SK-N-SH (cell line): ENCODE measurements at places on chromosomes 2 and 18. TPM values are rescaled to one million over a fixed set of nuclear protein-coding genes. Genes with fewer than 3 reads are reported as not detected.

DNA sequence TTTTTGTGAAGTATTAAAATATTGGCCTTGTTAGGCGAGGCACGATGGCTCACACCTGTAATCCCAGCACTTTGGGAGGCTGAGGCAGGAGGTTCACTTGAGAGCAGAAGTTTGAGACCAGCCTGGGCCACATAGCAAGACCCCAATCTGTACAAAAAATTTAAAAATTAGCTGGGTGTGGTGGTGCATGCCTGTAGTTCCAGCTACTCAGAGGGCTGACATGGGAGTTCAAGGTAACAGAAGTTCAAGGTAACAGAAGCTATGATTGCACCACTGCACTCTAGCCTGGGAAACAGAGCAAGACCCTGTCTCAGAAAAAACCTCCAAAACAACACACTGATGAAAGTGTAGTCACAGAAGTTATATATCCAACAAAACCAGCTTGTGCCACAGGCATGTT lies 39.8 kb downstream of the IMPA2 start:
- peaks cover 60% of the 10 kb centered on the region for H3K27me3 ChIP-seq
- no peak overlapping the region for H3K4me3 ChIP-seq
- no peak for DNase-seq
- no peak overlapping the region for H3K27ac ChIP-seq

- no peaks in the 10 kb centered on the region for H3K36me3 ChIP-seq
- H3K4me3 ChIP-seq, result no peak overlapping the region
- H3K4me1 ChIP-seq, result no peaks in the 10 kb centered on the region
- no peaks in the 10 kb centered on the region for H3K27me3 ChIP-seq
- H3K27ac ChIP-seq, result no peak overlapping the region
- DNase-seq, result no peak
Observed at GRCh38 chr2:90209806-90210205, 1518.3 kb downstream of the RPIA start.

Gene DYSF
- polyA plus RNA-seq, result 0.10 and 0.18 TPM in 2 replicates

DNA sequence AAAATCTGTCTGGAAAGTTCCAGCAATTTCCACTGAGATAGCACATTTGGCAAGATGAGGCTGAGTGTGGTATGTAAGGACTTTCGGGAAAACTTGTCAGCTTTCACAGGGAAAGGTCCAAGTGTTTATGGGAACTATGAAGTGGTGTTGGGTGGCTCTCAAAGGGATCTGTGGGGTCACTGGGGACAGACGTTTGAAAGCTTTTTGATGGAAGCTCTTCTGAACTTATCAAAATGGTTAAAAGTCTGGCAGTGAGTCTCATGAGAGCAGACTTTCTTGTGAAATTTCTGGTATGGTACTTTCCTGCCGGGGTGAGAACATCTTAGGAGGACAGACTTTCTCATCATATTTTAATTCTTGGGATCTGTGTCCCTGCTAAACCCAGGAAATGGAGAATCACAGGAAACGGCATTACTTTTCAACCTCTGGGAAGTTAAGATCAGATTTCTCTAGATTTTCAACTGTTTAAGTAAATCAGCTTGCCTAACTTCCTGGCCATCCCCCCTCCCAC lies 546.3 kb upstream of the ZEB2 start:
- no peak overlapping the region for H3K4me3 ChIP-seq
- no peaks in the 10 kb centered on the region for H3K27me3 ChIP-seq
- no peak for DNase-seq
- H3K4me1 ChIP-seq, result no peaks in the 10 kb centered on the region

DNA sequence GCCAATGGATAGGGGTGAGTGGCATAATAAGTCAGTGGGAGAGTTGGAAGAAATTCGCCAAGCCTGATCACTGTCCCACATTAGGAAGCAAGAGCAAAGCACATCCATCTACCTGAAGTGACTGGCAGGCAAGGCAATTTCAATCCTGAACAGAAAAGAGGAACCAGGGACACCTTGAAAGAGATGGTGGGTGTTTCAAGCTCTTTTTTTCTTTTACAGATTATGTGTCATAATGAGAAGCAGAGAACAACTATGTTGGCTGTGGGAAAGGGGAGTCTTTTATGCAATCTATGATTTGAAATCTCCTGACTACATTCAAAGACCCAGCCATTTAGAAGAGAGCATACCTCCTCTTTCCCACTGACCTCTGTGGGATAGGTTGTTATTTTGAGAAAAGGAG lies 63.5 kb downstream of the TGIF1 start:
- no peak overlapping the region for H3K4me3 ChIP-seq
- no peaks in the 10 kb centered on the region for H3K27me3 ChIP-seq
- no peak overlapping the region for H3K27ac ChIP-seq
- H3K4me1 ChIP-seq, result peaks cover 6% of the 10 kb centered on the region
- no peak for DNase-seq

GRCh38 chr18:7459851-7460770 lies 107.0 kb upstream of the PTPRM start:
- H3K4me3 ChIP-seq, result no peak overlapping the region
- no peak overlapping the region for H3K27ac ChIP-seq
- H3K4me1 ChIP-seq, result no peaks in the 10 kb centered on the region
- H3K36me3 ChIP-seq, result no peaks in the 10 kb centered on the region
- DNase-seq, result no peak

Gene INHA
- 1.2 and 1.6 TPM in 2 replicates for polyA plus RNA-seq

GRCh38 chr2:68800027-68800401 lies 65.4 kb downstream of the ARHGAP25 start:
- H3K27me3 ChIP-seq, result peaks cover 6% of the 10 kb centered on the region; the same call in 1 of the 2 replicates
- DNase-seq, result peak; percentile 24
- no peaks in the 10 kb centered on the region for H3K4me1 ChIP-seq

Gene COL4A4
- polyA plus RNA-seq, result not detected in 2 replicates

Gene ALK
- polyA plus RNA-seq, result 0.30 and 0.55 TPM in 2 replicates

- H3K4me1 ChIP-seq, result no peaks in the 10 kb centered on the region
- H3K36me3 ChIP-seq, result no peaks in the 10 kb centered on the region
- no peaks in the 10 kb centered on the region for H3K27me3 ChIP-seq
- peak; percentile 64 for DNase-seq
- no peak overlapping the region for H3K4me3 ChIP-seq
Observed at GRCh38 chr2:208556983-208557484, 150.4 kb downstream of the PTH2R start.

GRCh38 chr2:153715218-153715850 lies 156.4 kb upstream of the GALNT13 start:
- H3K27ac ChIP-seq, result no peak overlapping the region
- H3K4me3 ChIP-seq, result no peak overlapping the region
- no peaks in the 10 kb centered on the region for H3K4me1 ChIP-seq
- H3K36me3 ChIP-seq, result no peaks in the 10 kb centered on the region
- no peak for DNase-seq
- H3K27me3 ChIP-seq, result no peaks in the 10 kb centered on the region

- H3K27me3 ChIP-seq, result no peaks in the 10 kb centered on the region
- no peak for DNase-seq
- H3K36me3 ChIP-seq, result no peaks in the 10 kb centered on the region
- H3K4me3 ChIP-seq, result no peak overlapping the region
Observed at GRCh38 chr2:62257466-62257865, 61.6 kb downstream of the B3GNT2 start.

DNA sequence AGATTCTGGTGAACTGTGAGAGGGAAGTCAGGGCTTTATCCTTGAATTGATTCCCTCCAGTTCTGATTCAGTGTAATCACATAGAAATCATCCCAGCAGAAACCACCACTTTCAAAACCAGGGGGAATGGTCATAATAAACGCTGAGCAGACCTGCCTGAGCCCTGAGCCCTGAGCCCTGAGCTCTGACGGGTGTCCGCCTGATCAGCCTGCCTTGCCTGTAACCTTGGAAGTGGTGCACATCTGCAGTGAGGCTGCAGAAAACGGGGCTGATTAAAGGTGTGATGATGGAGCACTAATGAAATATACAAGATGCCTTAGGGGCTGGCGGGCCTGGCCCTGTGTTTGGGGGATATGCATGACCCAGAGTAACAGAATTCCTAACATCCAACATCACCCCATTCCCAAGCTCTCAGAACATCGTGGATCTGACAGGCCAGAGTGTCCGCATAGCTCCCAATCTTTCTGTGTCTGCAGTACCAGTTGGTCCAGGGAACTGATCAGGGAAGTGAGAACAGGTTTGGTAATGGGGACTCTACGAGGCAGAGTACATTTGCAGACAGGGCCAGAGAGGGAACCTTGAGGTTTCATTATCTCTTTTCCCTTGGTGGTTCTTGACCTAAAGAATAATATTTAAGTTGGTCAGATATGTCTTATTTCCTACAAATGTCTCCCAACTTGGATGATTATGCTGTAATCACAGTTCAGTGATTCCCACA lies 37.8 kb downstream of the KCTD18 start:
- H3K27me3 ChIP-seq, result no peaks in the 10 kb centered on the region
- no peak overlapping the region for H3K27ac ChIP-seq
- H3K36me3 ChIP-seq, result peaks cover 55% of the 10 kb centered on the region
- DNase-seq, result no peak

DNA sequence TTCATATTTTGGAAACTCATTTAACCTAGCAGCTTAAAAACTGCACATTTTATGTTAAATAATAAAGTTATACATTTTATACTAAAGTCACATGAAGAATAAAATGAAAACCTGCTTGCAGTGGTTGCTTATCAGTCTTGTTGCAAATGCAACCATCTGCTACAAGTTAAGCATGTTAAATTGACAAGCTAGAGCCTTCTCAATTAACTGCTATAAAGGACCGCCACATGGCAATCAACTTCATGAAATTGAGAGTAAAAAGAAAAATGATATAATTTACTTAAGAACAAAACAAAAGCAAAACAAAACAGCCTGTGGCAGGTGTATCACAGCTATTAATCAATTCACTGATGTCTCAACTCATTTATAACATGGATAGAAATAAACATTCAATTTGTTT lies 78.7 kb downstream of the RTTN start:
- H3K27me3 ChIP-seq, result no peaks in the 10 kb centered on the region
- 0 out of 2 replicates have a peak, but pooled peaks cover 2% of the 10 kb centered on the region for H3K36me3 ChIP-seq
- no peak overlapping the region for H3K4me3 ChIP-seq

Gene UGT1A6
- polyA plus RNA-seq, result not detected in 2 replicates

GRCh38 chr2:120804459-120804858 lies 68.8 kb downstream of the GLI2 start:
- H3K27me3 ChIP-seq, result no peaks in the 10 kb centered on the region
- H3K4me1 ChIP-seq, result no peaks in the 10 kb centered on the region
- H3K4me3 ChIP-seq, result no peak overlapping the region
- peaks cover 4% of the 10 kb centered on the region for H3K36me3 ChIP-seq

Gene DQX1
- 1.6 and 1.8 TPM in 2 replicates for polyA plus RNA-seq

- no peak overlapping the region for H3K4me3 ChIP-seq
- no peak for DNase-seq
- no peaks in the 10 kb centered on the region for H3K4me1 ChIP-seq
- H3K36me3 ChIP-seq, result no peaks in the 10 kb centered on the region
- no peak overlapping the region for H3K27ac ChIP-seq
- H3K27me3 ChIP-seq, result no peaks in the 10 kb centered on the region
Observed at GRCh38 chr2:171862501-171862900, 31.5 kb downstream of the SLC25A12 start.

Gene MYOM1
- 0.07 and 0.08 TPM in 2 replicates for polyA plus RNA-seq

Gene FRZB
- polyA plus RNA-seq, result 2.8 and 3.5 TPM in 2 replicates

Gene MOCOS
- 1.2 TPM in 2 replicates for polyA plus RNA-seq

GRCh38 chr2:2232167-2232566 lies 98.9 kb downstream of the MYT1L start:
- no peaks in the 10 kb centered on the region for H3K27me3 ChIP-seq
- H3K27ac ChIP-seq, result no peak overlapping the region
- H3K4me3 ChIP-seq, result no peak overlapping the region
- H3K36me3 ChIP-seq, result no peaks in the 10 kb centered on the region; the same call in 1 of the 2 replicates
- no peaks in the 10 kb centered on the region for H3K4me1 ChIP-seq

- no peaks in the 10 kb centered on the region for H3K36me3 ChIP-seq
- no peak for DNase-seq
- H3K27me3 ChIP-seq, result no peaks in the 10 kb centered on the region
- no peak overlapping the region for H3K27ac ChIP-seq
Observed at GRCh38 chr2:23377771-23378170, 7.2 kb upstream of the KLHL29 start.
